T-helper 22 cell (primary cell): ENCODE measurements at places on chromosomes 11 and 22.

DNA sequence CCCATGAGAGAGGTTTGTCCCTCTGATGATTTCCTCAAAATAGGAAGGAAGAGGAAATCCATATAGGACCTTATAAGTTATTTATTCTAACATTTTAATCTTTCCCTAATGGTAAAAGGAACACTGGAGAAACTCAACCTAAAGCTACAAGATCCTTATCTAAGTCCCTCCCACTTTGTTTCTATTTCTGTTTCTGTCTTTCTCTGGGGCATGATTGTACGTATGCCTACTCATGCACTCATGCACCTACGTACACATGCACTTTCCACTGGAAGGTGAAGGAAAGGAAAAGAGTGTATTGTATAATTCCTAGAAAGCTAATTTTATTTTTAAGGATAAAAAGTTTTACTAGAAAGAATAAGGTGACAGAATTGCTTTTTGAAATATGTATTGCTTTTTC lies 125.0 kb downstream of the RAB38 start:
- no peak for DNase-seq

DNA sequence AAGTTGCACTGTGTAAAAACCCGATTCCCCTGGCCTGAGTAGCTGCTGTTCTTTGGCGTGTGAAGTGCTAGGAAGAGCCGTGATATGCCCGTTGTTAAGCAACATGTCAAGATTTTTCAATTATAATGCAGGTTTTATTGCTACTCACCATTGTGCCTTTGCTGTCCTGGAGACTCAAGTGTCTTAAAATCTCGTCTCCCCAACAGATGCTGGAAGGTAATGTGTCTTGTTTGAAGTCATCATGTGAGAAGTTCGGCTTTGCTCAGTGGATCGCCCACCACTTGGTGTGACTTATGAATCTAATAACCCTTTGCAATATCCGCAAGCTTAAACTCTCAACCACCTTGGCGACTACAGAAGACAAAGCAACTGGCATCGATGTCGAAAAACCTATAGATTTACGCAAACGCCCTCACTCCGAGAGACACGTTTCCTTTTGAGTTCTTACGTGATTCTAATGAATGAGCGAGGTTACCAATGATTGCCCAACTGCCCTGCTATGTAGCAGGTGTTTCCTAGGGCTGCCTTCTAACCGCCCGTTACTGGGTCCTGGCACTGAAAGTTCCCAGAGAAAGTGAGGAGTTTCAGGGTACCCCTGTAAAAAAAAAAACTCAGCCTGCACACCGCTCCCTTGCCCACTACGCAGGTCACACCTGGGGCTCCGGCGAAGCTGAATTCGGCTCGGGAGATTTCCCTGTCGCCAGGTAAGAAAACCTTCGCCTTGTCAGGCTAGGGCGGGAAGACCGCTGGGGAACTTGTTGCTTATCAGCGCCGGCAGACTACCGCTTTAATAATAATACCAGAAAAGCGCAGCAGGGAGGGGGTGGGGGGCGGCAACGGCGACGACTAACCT lies 21.2 kb upstream of the BDNF start:
- DNase-seq, result no peak

GRCh38 chr22:33461698-33462434 lies 403.7 kb upstream of the SYN3 start:
- DNase-seq, result no peak

- DNase-seq, result no peak
These were observed 141.2 kb downstream of the CSNK2A3 start for GRCh38 chr11:11211888-11212287.

DNA sequence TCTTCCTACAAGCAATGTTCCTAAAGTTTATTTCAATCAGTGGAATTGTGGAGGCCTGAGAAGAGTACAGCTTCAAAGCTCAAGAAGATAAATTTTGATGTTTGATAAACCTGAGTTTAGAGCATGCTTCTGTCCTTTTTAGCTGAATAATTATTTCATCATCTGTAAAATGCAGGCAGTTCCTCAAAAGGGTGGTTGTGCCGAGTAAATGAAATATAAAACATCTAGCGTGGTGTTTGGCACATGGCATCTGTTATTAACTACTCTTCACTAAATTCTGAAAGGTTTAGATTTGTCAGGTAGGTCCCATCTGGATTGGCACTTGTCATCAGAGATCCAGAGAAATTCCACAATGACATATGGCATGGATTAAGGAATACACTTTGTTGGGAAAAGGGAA lies 155.1 kb downstream of the DDX10 start:
- no peak for DNase-seq
